SK-N-SH (cell line): ENCODE measurements at places on chromosomes 5 and 9.

- no peak for DNase-seq
Observed at GRCh38 chr9:89696780-89697179, 92.0 kb downstream of the GADD45G start.

- DNase-seq = no peak
Observed at GRCh38 chr5:71573591-71573990, 13.5 kb upstream of the MCCC2 start.

- DNase-seq = no peak
Observed at GRCh38 chr9:14480526-14480925, 166.6 kb upstream of the NFIB start.

DNA sequence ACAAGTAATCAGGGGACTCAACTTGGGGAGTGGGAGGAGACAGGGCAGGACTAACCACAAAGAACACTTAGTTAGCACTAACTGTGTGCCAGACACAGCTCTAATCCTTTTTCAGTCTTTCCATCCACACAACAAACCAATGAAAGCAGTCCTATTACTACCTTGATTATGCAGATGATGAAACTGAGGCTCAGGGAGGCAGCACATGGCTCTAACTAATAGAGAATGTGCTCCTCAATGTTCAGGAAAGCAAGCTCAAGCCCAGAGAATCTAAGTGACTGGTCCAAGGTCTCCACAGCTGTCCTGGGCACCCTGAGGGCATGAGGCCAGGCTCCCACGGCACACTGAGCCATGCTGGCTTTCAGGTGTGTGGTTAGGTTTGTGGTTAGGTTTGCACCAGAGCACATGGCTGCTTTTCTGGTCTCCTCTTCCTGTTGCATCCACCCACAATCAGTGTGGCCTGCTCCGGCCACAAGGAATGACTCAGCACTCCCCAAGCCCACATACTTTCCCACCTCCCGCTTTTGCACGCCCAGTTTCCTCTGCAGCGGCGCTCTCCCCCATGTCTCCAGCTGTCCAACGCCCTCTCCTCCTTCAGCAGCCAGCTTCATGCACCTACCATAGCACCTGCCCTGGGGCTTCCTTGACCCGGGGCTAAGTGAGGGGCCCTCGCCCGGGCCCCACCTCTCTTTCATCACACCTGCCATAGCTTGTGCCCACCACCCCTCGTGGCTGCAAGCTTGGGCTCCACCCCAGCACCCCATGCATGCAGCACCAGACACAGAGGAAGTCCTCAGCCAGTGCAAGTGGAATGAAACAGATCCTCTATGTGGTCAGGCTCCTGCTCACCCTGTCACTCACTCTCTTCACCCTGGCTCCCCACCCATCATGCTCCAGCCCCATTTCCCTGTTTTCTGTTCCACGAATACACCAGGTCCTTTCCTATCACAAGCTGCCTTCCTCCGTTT lies 133.1 kb downstream of the GABBR2 start:
- DNase-seq = no peak

- no peak for DNase-seq
Observed at GRCh38 chr5:16234598-16234997, 55.0 kb upstream of the MARCHF11 start.

DNA sequence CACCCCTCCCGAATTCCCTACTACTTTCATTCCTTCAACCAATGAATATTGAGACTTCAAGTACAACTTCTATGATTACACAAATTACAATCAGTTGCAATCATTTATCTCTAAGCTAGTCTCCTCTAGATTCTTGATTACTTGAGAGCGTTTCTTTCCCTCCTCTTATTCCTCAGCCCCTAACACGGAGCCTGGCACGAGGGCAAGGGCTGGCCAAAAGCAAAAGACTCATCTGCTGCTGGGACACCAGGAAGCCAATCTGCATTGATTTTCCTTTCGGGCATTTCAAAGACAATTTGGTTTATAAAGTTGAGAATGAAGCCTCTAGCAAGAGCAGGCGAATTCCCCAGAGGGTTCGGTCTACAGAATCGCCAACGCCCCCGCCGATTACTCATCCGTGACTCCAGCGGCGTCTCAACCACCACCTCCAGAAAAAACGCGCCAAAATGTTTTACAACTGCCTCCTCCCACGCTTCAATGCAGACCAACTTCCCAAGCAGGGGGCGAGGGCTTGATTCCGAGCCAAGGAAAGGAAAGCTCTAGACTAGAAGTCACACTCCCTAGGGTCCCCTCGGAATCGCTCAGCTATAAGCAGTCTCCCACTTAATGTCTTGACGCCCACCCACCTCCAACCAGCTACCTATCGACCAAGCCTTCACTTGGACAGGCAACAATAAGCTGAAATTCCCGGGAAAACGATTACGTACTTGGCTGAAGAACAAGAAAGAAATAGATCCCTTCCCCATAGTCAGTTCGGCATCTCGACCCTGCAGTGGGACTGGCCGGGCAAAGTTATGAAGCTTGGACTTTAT lies 1.5 kb downstream of the PCSK1 start:
- DNase-seq = no peak

- DNase-seq = no peak
Observed at GRCh38 chr5:146399481-146399880, 47.7 kb upstream of the TCERG1 start.

DNA sequence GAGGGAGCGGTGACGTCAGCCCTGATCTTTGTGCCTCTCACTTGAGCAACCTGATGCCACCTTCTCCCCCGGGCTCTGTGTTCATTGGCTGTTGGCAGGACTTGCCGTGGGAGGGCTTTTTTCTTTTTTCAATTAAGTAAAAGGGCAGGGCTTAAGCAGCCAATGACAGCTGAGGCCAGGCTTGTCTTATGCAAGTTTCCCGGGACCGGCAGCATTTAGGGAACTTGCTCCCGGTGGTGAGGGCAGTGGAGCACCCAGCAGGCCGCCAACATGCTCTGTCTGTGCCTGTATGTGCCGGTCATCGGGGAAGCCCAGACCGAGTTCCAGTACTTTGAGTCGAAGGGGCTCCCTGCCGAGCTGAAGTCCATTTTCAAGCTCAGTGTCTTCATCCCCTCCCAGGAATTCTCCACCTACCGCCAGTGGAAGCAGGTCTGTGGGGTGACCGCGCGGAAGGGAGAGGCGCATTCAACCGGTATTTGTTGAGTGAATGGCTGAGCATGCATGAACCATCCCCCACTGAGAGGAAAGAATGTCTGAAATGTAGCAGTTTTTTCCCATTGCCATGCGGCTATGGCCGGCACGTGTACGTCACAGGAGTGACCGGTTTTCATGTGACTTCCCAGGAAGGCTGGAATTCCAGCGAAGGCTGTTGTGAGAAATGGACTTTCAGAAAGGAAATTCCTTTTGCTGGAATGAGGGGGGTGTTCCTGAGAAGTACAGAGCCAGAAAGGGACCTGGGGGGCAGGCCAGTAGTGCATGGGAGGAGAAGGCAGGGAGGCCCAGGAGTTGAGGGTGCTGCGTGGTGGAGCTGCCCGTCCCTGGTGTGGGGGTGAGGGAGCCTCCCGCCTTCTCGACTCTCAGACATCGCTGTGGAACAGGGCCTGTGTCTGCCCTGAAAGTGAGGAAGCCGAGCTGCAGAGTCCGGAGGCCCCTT lies 29.0 kb downstream of the PTGES2 start:
- DNase-seq = peak; percentile 9

DNA sequence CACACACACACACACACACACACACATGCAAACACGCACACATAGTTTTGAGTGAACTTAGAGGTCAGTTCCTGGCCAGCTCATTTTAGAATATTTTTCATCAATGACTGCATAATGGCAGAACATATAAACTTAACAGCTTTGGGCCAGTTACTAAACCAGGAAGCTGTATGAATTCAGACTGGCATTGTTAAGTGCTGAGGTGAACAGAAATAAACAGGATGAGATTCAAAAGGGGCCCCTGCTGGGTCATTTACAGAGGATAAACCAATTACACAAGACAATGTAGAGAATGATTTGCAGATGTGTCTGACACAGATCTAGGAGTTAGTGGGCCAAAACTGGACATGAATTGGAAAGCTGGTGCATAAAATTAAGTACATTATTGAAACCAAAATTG lies 44.6 kb downstream of the MARCHF11 start:
- peak; percentile 44 for DNase-seq

GRCh38 chr5:154107756-154108155 lies 69.0 kb downstream of the MFAP3 start:
- DNase-seq = no peak

GRCh38 chr9:14806941-14807520 lies 84.5 kb upstream of the CER1 start:
- DNase-seq = no peak

GRCh38 chr9:77899679-77900354 lies 131.8 kb downstream of the GNAQ start:
- no peak for DNase-seq

DNA sequence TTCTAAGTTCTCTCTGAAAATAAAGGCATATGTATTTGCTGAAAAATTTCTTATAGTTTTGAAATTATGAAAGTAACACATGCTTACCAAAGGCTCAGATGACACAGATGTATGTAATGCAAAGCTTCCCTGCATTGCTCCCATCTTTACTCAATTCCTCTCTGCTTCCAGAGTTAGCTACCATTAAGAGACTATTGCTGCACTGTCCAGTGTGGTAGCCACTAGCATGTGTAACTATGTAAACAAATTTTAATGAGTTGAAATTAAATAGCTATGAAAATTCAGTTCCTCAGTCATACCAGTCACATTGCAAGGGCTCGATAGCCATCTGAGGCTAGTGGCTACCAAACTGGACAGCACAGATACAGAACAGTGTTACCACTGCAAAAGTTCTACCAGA lies 17.9 kb downstream of the FRMD3 start:
- no peak for DNase-seq

DNA sequence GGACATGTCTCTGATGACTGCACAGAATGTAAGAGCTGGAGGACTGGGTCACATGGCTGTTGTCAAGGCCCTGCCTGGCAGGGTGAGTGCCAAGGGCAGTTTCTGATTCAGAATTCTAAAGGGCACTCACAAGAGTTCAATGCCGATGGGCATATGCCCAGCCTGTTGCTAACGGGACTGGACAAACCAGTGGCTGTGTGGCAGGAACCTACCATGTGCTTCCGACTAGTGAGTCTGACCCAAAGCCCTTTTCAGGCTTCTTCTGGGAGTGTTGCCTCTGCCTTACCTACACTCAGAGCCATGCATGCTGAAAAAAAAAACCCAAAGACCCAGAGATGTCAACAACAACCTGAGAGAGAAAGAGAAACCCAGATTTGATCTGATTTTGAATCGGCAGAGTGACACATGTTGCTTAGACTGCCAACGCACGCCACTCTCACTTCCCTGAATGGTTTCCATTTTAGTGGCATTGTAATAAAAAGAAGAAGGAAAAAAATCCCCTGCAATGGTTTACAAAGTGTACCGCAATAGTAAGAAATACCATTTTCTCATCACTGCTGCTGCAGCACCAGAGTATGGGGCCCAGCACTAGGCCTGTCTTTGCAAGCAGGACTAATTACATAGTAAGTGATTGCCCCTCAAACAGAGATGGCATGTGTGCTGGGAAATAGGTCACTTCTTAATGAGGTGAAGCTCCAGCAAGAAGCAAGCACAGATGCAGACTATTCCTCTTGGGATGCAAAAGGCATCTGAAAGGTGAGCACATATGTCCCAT lies 194.3 kb downstream of the PALM2AKAP2 start:
- DNase-seq = no peak

DNA sequence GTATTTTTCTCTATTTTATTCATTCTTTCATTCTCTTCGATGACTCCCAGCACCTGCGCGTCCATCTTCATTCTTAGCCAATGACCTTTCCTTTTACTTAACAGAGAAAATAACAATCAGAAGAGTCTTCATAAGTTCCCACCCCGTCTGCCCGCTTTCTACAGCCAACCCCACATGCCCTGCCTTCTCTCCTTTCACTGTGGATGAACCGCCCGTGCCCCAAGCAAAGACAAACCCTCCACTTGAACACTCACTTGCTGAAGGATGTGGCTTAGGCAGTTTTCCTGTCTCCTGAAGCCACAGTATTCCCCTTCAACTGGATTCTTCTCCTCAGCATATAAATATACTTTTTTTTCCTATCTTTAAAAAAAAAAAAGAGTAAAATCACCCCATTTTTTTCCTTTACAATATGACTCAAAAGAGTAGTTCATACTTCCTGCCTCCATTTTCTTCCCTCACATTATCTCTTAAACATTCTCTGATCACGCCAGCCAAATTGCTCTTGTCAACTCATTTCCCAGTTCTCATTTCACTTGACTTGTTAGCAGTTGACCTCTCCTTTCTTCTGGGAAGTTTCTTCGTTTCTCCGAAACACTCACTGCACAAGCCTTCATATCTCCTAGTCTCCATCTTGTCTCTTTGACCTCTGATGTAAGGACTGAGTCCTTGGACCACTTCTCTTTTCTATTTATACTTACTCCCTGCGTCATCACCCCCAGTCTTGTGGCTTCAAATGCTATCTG lies 11.1 kb downstream of the NIPSNAP3B start:
- no peak for DNase-seq

GRCh38 chr5:102922111-102922720 lies 167.1 kb downstream of the PAM start:
- no peak for DNase-seq

GRCh38 chr5:1299511-1299850 lies 4.6 kb upstream of the TERT start:
- DNase-seq = no peak

GRCh38 chr5:72835633-72836032 lies 19.2 kb downstream of the TNPO1 start:
- no peak for DNase-seq

- no peak for DNase-seq
Observed at GRCh38 chr9:14198047-14198840, 115.7 kb downstream of the NFIB start.

GRCh38 chr5:170148430-170149205 lies 42.9 kb downstream of the FOXI1 start:
- no peak for DNase-seq

DNA sequence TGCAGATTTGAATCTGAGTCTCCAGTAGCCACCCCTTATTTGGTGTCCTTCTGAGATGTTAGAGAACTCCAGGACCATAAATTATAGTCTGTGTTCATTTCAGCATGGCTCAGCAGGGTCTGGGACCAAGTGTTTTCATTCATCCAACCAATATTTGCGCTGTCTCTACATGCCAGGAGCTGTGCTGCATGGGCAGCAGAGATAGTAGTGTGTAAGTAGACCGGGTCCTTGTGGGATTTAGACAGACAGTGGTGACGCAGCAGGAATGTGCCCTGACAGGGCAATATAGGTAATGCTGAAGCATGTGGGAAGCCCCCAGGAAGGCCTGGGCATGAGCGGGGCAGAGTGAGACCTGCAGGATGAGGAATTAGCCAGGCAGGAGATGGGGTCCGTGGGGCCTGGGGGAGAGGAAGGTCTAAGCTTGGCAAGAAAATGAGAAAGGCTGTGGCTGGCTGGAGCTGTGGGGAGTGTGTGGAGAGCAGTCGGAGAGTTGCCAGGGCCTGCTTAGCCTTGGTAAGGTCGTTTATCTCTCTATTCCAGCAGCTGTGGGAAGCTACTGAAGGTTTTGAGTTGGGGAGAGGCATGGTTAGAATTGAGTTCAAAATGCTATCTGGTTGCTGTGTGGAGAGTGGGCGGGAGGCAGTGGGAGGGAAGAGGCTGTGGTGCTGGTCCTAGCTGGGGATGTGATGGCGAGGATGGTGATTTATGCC lies 16.8 kb downstream of the STXBP1 start:
- DNase-seq = no peak
